ENCODE measurements at places on chromosomes 6 and 20.
A peak's percentile ranks its signal among the peaks of the same experiment; 100 is the strongest.

GRCh38 chr6:153130515-153131036 lies 506 bp downstream of the RGS17 start:
- H3K4me3 ChIP-seq, result peak overlapping the region; percentile 59
- DNase-seq, result no peak
- no peaks in the 10 kb centered on the region for H3K36me3 ChIP-seq
- no peaks in the 10 kb centered on the region for H3K4me1 ChIP-seq
- H3K27me3 ChIP-seq, result no peaks in the 10 kb centered on the region

DNA sequence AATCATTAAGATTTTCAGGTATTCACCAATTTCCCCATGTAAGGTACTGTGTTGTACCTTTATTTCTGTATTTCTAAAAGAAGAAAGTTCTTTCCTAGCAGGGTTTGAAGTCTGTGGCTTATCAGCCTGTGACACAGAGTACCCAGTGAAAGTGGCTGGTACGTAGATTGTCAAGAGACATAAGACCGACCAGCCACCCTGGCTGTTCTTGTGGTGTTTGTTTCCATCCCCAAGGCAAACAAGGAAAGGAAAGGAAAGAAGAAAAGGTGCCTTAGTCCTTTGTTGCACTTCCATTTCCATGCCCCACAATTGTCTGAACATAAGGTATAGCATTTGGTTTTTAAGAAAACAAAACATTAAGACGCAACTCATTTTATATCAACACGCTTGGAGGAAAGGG lies 40.6 kb upstream of the SMIM28 start:
- no peak overlapping the region for H3K4me3 ChIP-seq
- H3K27me3 ChIP-seq, result no peaks in the 10 kb centered on the region

DNA sequence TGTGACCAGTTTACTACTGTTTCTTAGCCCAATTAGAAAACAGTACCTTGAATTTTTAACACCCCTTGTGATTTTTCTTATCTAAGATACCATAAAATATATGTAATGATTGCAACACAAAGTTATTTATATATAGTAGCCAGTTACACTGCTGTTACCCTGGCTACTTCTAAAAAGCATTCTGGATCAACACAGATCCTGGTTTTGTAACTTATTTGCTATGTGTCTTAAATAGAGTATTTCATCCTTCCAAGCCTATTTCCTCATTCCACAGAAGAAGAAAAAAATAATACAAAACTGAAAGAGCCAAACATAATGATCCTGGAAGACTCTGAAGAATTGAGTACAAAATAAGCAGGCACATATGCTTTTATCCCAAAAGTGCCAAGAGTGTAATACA lies 19.0 kb upstream of the GSTA4 start:
- H3K4me1 ChIP-seq, result no peaks in the 10 kb centered on the region
- peaks cover 24% of the 10 kb centered on the region for H3K36me3 ChIP-seq
- no peak overlapping the region for H3K4me3 ChIP-seq

DNA sequence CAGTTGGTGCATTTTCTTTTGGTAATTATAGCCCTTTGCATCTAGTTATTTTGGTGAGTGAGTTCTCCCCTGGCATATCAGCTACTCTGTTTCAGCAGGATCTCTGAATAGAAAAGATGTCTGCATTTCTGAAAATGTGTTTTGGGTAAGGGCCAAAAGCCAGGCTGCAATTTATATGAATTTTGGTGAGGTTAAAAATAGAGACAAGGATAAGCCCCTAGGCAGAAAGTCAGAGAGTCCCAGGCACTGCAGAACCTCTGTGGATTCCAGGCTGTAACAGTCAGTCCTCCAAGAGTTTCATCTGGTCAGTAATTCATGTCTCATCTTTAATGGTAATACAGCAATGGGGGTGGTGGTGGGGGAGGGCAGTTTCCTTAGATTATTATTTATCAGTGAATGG lies 53.0 kb downstream of the HDGFL1 start:
- H3K4me1 ChIP-seq, result no peaks in the 10 kb centered on the region
- no peaks in the 10 kb centered on the region for H3K27me3 ChIP-seq
- H3K4me3 ChIP-seq, result no peak overlapping the region
- DNase-seq, result no peak
- H3K27ac ChIP-seq, result no peak overlapping the region
- H3K36me3 ChIP-seq, result no peaks in the 10 kb centered on the region

DNA sequence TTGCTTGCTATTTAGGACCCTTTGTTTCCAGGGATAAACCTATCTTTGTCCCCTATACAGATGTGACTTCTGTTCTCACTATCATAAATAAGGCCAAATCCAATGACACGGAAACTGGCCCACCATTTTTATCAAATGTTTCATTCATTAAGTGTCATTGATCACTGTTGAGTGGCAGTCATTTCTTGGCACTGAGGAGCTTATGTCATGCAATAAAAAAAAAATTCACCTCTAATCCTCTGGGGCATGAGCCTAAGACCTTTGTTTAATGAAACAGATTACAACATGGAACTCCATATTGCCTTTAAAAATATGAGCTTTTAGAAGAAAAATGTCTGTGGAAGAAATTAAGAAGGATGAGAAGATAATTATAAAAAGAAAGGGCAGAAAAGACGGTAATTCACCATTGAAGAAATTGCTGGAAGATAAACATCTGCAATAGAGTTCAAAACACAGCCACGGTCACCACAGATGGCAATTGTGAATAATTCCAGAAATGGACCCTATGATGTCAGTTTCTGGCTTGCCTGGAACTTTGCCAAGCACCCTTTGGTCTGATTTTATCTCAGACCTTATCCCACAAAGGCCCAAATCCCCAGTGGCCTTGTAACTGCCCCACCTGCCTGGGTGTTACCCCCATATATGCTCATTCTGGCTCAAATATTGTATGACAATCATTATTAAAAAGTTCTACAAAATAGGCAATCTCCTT lies 91.1 kb downstream of the DST start:
- no peaks in the 10 kb centered on the region for H3K4me1 ChIP-seq
- H3K4me3 ChIP-seq, result no peak overlapping the region
- H3K27ac ChIP-seq, result no peak overlapping the region
- no peaks in the 10 kb centered on the region for H3K36me3 ChIP-seq
- no peaks in the 10 kb centered on the region for H3K27me3 ChIP-seq
- DNase-seq, result no peak

DNA sequence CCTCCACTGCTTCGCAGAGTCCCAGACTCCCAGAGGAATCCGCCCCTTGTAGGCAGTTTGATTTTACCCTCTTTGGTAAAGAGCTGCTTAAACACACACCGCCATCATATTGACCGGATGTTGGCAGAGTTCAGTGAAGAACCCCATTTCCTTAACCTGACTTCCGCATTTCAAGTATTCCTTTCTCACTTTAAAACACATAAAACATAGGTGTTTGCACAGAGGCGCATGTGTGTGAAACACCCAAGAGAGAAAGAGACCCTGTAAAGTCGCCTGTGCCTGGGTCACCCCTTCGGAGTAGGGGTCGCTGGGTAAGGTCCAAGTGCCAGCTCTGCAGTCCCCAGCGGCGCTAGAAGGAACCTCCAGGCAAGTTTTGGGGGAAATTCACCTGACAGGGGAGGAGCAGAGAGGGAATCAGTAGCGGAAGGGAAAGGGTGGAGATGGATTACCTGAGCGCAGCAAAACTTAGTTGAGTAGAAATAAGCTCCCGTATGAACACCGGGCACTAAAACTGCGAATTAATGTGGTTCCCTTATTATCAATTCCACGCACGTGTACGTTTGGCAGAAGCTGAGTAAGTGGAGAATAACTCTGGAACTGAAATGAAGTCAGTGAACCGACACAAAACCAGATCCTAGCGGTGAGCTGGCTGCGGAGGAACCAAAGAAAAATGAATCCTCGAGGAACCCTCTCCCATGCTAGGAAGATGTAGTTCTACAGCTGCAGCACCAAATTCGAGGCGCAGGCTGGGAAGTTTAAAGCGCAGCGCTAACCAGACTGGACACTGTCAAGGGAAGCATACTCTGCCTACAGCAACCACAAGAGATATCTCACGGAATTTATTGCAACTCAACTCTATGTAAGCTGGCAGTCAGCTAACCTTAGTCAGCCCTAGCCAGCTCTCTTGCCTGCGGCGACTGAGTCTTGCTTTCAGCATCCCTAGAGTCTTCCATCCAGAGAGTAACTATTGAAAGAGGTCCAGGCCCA lies 3.5 kb upstream of the HTR1B start:
- no peaks in the 10 kb centered on the region for H3K36me3 ChIP-seq
- H3K27me3 ChIP-seq, result peaks cover 4% of the 10 kb centered on the region
- H3K4me3 ChIP-seq, result peak overlapping the region; percentile 39

DNA sequence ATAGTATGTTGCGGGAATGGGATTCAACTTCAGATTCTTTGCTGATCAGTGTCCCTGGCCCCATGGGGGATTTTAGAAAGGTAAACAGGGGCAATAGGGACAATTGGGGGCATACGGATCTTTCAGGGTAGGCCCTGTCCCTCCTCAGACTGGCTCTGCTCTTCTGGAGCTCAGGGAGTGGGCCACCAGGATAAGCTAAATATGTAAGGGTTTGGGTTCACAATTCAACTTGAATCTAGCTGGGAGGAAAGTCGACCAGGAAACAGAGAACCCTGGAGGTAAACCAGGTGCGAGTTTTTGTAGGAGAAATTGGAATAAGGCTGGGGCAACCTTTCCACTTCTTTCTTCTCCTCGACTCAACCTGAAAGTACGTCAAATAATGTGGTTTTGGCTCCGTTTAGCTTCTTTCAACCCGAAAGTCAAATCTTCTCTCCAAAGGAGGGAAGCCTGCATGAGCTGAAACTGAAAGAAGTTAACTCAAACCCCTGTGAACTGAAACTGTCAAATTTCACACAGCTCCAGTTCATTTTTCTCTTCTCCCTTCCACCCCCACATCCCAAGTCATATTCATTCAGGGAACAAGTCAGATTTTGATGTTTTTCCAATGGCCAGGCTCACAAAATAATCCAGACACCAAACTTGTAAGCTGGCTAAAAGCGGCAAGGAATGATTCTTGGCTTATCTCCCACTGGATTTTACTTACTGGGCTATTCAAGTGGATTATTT lies 278.2 kb downstream of the CLIC5 start:
- no peak overlapping the region for H3K4me3 ChIP-seq
- DNase-seq, result no peak
- no peak overlapping the region for H3K27ac ChIP-seq
- H3K4me1 ChIP-seq, result no peaks in the 10 kb centered on the region

DNA sequence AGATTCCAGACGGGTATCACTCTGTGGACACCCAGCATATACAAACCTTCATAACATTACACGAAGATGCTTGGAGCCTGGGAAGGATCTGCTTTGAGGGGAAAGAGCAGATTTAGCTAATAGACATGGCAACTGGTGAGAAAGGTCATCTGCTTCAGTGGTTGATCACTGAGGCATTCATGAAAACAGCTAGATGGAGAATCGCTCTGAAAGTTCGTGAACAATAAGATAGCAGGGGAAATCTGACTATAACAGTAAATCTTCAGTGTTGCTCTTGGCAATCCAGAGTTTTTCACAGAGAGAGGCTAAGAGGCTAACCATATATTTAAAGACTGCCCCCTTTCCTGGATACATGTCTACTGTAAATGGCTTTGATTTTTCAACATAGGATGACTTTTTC lies 245.3 kb downstream of the FARS2 start:
- no peak for DNase-seq
- H3K36me3 ChIP-seq, result no peaks in the 10 kb centered on the region
- no peak overlapping the region for H3K27ac ChIP-seq

GRCh38 chr6:168546151-168546550 lies 105.2 kb downstream of the SMOC2 start:
- no peak overlapping the region for H3K27ac ChIP-seq
- no peak for DNase-seq
- no peaks in the 10 kb centered on the region for H3K27me3 ChIP-seq
- no peak overlapping the region for H3K4me3 ChIP-seq

- H3K4me1 ChIP-seq, result peaks cover 8% of the 10 kb centered on the region
- H3K36me3 ChIP-seq, result no peaks in the 10 kb centered on the region
- no peak overlapping the region for H3K4me3 ChIP-seq
- H3K27me3 ChIP-seq, result no peaks in the 10 kb centered on the region
- peak; percentile 58 for DNase-seq
- H3K27ac ChIP-seq, result no peak overlapping the region
These were observed 168.6 kb downstream of the NFATC2 start for GRCh38 chr20:51373713-51374455.

DNA sequence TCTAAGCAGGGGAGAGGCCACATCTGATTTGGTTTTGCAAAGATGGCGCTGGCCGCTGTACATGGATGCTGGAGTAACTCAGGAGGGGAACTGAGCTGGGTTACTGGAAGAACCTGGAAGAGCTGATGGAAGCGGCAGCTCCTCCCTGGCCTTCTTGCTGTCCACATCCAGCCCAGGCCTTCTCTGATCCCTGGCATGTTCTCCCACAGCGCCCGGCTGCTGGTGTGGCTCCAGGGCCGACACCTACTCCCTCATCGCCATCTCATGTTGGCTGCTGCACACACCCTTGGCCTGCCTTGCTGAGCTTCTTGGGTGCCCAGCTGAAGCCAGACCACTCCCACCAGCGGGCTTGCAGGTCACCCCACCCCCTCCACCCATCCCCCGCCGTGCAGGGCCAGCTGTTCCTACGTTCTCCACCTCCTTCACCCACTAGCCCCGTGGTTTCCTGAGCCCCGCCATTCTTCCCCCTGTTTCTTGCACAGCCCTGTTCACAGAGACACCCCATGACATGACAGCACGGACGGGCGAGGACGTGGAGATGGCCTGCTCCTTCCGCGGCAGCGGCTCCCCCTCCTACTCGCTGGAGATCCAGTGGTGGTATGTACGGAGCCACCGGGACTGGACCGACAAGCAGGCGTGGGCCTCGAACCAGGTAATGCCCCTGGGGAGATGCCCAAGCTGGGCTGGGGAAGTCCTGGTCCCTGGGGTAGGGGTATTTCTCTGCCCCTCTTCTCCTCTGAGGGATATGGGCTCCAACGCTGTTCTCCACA lies 28.4 kb downstream of the VSTM2L start:
- H3K4me3 ChIP-seq, result no peak overlapping the region
- H3K27me3 ChIP-seq, result no peaks in the 10 kb centered on the region
- DNase-seq, result peak; percentile 44

- H3K36me3 ChIP-seq, result no peaks in the 10 kb centered on the region
- H3K4me1 ChIP-seq, result no peaks in the 10 kb centered on the region
- H3K4me3 ChIP-seq, result no peak overlapping the region
- no peak overlapping the region for H3K27ac ChIP-seq
These were observed 50.6 kb upstream of the FBXO30 start for GRCh38 chr6:145865175-145865574.

- no peak for DNase-seq
- H3K36me3 ChIP-seq, result no peaks in the 10 kb centered on the region
- no peak overlapping the region for H3K27ac ChIP-seq
- no peak overlapping the region for H3K4me3 ChIP-seq
- H3K27me3 ChIP-seq, result no peaks in the 10 kb centered on the region
These were observed 54.2 kb downstream of the CNR1 start for GRCh38 chr6:88111991-88112390.

All from pancreas (tissue), 10 donors.